ENCODE measurements at places on chromosomes 16 and 17.
A peak's percentile ranks its signal among the peaks of the same experiment; 100 is the strongest.

- no peak for DNase-seq
Observed at GRCh38 chr16:67525176-67525860, 3.3 kb upstream of the RIPOR1 start.

GRCh38 chr16:17963185-17963836, 373.2 kb downstream of the NPIPA8 start:
- DNase-seq, result no peak

- DNase-seq, result peak; percentile 25
Observed at GRCh38 chr16:78478267-78478861, 378.9 kb downstream of the WWOX start.

- no peak for DNase-seq
Observed at GRCh38 chr16:88722784-88723506, 16.6 kb downstream of the CTU2 start.

DNA sequence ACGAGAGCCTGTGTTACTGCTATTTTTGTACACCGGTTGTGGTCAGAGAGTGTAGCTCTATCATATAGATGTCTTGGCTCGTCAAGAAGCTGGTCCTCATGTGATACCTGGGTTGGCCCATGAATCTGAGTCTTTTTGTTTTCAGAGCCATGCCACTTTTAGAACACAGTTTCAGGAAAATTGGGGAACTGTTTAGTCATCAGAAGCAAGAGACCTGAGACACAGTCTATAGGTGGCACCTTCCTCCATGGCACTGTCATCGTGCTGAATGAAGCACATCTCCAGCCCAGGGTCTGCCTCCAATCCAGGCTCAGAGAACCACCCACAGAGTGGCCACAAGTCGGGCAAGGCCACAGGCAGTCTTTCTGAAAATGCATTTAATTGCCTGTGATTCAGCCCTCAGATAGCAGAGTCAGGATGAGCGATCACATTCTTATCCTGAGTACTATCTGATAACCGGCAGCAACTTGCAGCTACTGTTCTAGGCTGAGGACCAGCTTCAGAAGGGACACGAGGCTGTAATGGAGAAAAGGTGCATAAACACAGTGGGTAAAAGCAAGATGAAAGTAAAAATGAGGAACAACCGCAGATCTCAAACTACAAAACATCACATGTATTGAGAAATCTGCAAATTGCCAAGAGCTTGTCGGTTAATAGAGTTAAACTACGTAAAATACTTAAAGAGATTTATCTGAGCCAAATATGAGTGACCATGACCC, 14.2 kb upstream of the HAPSTR1 start:
- no peak for DNase-seq

DNA sequence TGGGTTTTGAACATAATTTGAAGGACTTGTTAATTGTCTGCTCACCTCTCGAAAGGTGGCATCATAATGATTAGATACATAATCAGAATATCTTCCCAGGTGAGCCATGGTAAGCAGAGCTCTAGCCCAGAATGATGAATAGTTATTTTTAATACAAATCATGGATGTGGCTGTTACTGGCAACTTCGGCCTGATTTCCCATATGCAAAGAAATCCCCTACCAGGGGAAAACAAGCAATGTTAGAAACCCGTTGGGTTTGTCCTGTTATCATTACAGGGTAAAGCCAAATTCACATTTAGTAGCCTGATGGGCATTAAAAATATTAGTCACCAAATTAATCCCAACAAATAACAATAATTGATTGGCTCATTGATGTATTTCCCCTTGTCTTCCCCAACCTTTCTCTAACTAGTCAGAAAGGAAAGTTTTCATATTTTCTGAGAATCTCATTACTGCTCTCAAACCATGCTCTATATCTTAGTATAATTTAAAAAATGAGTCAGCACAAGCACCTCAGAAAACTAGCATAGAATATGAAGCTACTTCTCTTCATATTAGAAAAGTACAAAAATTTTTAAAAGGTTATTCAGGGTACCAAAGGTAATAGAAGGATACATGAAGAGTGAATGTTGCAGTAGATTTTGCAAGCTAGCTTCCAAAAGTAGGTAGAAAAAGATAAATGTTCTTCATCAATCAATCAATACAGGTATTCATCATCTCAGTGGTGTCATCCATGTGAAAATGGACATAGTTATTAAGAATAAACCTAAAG, 5.0 kb downstream of the STAT5B start:
- DNase-seq, result no peak

GRCh38 chr16:65453646-65454045, 331.8 kb upstream of the CDH11 start:
- no peak for DNase-seq

- peak; percentile 64 for DNase-seq
Observed at GRCh38 chr16:10514369-10515055, 65.9 kb downstream of the EMP2 start.

DNA sequence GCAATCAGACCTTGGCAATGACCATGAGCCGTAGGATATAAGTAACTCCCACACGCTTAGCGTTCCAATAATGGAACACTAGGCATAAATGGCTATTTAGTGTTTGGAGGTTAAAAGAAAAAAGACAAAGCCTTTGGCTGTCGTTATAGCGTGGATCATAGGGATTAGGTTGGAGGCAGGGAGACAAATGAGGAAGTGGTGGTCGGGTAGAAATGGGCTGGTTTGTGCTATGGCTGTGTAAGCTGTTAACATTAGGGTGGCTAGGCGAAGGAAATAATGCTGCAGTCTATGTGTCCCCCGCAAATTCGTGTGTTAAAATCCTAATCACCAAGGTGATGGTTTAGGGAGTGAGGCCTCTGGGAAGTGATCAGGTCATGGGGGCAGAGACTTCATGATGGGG, 120.4 kb upstream of the IRX6 start:
- no peak for DNase-seq

- DNase-seq, result no peak
Observed at GRCh38 chr16:259226-259625, 16.5 kb downstream of the RGS11 start.

DNA sequence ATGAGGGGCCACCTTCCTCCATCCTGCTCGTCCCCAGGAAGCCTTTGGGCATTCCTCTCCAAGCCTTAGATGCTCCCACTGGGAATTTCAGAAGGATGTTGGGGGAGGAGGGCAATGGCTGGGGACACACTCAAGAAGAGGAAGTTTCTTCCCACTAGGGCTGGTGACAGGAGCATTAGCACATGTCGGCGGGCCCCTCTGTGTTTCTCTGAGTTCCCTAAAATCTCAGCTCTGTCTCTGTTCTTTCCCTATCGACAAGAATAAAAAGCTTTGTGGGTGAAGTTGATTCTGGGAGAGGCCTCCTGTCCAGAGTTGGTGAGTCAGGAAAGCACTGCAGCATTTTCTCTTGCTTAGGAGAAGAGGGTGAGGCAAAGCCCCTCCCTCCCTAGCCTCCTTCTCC, 19.7 kb upstream of the C17orf107 start:
- no peak for DNase-seq

DNA sequence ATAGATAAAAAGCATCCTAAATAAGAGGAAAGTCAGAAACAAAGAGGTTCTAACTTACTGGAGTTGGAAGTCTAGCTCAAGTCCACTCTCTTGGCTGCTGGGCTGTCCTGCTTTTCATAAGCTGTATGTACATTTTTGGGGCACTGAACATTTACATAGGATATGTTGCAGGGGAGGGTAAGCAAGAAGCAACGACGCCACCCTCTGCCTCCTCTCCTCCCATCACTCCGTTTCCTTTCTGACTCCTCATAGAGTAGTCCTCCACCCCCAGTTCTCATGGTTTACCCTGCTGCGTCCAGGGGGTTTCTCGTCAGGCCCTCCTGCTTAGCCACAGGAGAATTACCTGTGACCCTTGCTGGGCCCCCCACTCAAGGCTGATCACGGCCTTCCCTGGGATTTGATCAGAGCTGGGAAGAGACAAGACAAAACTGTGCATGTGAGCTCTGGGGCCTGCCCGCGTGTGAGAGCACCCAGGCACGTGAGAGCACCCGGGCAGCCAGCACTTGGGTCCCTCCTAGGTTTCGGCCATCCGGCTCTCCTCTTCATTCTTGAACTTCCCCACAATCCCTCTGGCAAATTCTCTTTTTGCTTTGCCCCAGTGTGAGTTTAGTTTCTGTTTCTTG, 37.1 kb downstream of the TMEM11 start:
- no peak for DNase-seq

- no peak for DNase-seq
Observed at GRCh38 chr16:55426865-55427484, 52.0 kb upstream of the MMP2 start.

DNA sequence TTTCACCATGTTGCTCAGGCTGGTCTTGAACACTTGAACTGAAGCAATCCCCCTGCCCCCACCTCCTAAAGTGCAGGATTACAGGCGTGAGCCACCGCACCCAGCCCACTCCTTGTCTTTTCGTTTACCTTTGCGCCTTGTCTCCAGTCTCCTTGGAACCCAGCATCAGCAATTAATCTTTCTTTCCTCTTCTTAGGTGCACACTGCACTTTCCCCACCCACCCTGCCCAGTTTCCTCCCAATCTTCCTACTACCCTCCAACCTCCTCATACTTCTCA, 1.5 kb upstream of the CLDN7 start:
- DNase-seq, result no peak

GRCh38 chr16:68079626-68080344, 5.4 kb upstream of the NFATC3 start:
- DNase-seq, result peak; percentile 45

- no peak for DNase-seq
Observed at GRCh38 chr16:74635303-74635702, 28.4 kb upstream of the GLG1 start.

DNA sequence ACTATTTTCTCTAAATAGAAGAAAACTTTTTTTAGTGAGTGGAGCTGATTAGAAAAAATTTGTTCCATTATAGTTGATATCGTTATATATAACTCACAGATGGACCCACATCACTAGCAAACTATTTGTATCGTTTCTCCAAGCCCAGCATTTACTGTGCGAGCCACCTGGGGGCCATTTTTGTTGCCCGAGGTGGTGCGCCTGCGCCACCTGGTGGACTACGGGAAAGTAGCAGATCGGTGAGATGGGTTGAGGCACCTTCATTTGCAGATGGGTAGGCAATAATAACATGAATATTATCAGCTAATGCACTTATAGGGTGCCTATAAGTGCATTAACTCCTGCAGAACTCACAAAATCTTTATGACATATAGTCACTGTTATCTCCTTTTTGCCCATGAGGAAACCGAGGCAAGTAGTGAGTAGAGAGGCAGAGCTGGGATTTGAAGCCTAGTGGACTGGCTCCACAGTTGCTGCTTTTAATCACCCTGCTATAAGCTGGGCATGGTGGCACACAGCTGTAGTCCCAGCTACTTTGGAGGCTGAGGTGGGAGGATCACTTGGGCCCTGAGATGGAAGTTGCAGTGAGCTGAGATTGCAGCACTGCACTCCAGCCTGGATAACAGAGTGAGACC, 23.2 kb upstream of the NTN1 start:
- DNase-seq, result peak; percentile 82

DNA sequence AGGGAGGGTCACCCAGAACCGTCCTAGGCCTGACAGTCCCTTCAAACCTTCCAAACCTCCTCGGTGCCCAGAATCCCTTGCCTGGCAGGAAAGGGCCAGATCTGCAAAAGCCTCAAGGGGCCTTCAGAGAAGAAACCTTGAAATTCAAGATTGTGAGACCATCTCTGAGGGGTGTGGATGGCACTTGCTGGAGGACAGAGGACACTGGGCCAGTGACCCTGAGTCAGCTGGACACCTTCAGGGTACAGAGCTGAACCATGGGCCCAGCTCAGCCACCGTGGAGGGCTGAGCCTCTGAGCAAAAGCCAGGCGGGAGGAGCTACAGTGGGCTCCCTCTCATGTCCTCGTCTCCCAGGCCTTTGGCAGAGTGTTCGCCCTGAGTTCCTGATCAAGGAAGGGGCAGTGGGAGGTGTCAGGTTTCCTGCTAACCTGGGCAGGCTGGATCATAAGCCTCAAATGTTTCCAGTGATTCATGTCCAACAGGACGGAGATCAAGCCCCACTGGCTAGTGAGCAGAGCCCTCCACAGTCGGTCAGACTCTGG, 3.0 kb downstream of the PDILT start:
- no peak for DNase-seq

DNA sequence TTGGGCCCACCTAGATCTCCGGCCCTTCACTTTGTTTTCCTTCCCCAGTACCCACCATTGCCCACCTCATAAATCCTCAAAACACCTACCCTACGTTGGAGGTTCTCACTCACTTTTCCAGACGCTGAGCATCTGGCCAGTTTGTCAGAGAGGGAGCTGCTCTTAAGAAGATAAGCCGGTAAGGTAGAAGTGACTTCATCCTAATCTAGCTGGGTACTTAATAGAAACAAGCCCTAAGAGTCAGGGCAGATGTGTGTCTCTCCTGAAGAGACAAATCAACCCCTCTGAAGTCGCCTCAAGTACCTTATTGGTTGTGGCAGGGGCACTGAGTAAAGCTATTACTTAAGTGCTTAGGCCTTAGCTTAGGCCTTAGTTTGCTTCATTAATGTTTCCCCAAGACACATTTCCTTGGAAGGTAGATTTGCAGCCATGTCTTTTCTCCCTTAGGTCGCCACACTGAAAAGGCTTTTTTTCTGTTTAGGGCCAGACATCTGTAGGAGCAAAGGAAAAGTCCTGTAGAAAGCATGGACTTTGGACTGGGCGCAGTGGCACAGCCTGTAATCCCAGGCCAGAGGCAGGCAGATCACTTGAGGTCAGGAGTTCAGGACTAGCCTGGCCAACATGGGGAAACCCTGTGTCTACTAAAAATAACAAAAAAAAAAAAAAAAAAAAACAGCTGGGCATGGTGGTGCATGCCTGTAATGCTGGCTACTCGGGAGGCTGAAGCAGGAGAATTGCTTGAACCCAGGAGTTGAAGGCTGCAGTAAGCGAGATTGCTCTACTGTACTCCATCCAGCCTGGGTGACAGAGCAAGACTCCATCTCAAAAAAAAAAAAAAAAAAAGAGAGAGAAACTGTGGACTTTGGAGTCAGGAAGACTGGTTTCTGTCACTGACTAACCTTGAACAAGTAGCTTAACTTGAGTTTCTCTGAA, 1.0 kb downstream of the TACO1 start:
- DNase-seq, result no peak

Measured in germinal center (tissue), 1 donor.